WERI-Rb-1 (cell line): ENCODE measurements at places on chromosomes 1 and 21.
A peak's percentile ranks its signal among the peaks of the same experiment; 100 is the strongest.

DNA sequence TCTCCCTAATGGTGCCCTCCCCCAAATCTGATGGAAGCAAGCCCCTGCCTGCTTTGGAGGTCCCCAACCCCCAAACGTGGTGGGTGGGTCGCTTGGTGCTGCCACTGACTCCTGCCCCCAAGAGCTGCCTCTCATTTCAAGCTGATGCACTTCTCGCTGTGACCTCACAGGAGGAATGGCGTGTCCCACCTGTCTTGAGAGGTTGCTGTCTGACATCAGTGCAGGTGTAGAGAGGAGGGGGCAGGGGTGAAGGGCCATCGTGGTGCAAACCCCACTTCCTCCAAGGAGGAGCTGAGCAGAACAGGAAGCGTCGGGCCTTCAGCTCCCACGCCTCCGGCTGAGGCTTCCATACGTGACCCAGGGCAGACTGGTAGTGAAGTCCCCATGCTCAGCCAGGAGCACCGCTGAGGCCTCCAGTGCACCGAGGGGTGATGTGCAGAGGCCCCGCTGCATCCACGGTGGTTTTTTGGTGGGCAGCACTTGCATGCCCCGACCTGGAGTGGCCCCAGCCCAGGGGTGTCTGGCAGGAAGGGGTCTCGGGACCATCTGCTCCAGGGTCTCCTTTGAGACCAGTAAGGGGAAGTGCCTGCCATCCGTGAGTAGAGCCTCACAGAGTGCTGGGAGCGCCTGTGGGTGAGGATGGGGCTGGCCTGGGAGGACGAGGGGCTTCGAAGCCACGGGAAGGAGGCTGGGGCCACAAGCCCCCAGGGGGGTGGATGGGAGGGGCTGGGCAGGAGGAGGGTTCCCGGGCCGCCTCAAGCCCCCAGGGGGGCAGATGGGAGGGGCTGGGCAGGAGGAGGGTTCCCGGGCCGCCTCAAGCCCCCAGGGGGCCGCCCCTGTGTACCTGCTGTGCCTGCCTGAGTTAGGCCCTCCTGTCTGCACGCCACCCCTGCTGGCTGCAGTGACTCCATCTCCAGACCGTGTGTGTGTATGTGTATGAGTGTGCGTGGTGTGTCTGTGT lies 39.8 kb downstream of the WDR4 start:
- DNase-seq = peak; percentile 6

GRCh38 chr1:26102119-26102518 lies 9.5 kb upstream of the PDIK1L start:
- DNase-seq = no peak

- DNase-seq = peak; percentile 51
These were observed 70.3 kb upstream of the ACTL8 start for GRCh38 chr1:17684810-17685209.

- no peak for DNase-seq
These were observed 36.5 kb upstream of the ADAMTS1 start for GRCh38 chr21:26881504-26882228.

- peak; percentile 82 for DNase-seq
These were observed 52.4 kb upstream of the GPR157 start for GRCh38 chr1:9181176-9181906.

GRCh38 chr1:207316622-207317391 lies 4.7 kb upstream of the CD55 start:
- DNase-seq = no peak

DNA sequence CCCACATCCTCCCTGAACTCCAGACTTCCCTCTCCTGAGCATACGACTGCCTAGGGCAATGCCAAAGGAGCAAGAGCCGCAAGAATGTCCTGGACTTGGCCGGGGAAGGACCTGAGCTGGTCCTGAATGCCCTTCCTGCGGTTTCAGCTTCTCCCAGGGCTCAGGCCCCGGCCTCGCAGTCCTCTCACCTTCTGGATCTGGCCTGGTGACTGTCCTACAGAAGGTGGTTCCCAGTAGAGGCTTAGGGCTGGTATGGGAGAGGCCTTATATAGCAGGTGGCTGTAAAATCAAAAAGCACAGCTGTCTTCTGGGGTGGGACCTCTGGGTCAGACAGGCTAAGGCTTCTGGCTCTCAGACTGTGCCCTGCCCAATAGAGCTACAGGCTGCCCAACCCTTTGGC lies at the start of gene LYPD8:
LYPD8 (minus strand) TSS at position 243 of the 400 bp plus-strand sequence. CDS start 4,678 bp downstream, outside the sequence.
- DNase-seq = no peak

- no peak for DNase-seq
These were observed 27.8 kb upstream of the LRRC3 start for GRCh38 chr21:44427241-44428120.

DNA sequence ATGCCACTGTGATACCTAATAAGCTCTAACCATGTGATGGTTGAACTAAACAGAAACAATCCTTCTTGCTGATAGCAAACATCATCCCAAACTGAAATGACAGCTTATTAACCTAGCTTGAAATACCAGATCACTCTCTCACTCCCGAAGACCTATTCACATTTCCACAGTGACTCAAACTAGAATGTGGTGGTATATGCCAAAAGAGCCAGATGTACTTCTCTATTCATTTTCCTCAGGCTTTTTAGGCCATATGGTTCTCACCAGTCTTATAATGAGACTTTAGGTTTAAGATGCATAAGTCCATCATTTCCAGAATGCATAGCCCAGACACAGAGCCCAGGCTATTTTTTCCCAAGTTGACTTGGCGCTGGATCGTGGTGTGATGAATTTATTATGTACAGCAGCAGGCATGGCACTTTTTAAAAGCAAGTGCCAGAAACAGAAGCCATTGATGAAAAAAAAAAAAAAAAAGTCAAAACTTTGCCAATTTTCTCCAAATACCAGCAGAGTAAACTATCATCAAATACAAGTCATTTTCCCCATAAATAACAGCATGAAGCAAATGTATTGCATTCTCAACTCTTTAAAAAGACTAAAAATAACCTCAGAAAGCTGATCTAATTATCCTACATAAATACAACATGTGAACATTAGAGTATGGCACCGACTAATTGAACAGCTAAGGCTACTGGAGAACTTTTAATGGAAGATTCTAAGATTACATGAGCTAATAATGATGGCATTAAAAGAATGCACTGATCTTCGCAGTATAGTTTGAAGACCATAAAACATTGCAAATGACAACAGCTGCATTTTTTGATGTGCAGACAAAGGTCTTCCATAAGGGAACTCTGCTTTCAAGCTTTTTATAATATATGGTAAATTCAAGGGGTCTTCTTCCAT lies 365.4 kb downstream of the LRRIQ3 start:
- no peak for DNase-seq

DNA sequence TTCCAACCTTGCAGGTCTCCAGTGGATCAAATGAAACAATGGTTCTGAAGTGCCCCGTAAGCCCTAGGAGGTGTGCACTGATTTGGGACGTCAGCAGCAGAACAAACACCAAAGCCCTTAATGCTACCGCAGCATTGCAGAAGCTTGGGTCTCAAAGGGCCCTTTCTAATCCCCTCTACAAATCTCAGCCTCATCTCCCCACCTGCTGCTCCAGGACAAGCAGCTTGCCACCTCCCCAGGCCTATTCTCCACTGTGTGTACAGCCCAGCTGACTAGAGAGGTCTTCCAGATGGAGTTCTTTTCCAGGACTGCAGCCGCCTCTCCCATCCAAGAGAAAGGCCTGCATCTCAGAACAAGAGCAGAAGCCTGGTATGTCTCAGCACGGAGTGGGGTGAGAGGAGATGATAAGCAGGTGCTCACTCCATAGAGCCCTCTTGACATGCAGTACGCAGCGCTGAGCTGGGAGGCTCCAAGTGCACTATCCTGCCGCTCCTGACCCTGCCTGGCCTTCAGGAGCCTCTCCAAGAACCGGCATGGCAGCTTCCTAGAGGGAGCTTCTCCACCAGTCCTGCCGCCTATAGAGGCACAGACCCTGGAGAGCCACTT lies 46.3 kb downstream of the MRPL37 start:
- DNase-seq = peak; percentile 90

- DNase-seq = no peak
These were observed 597.6 kb downstream of the LMO4 start for GRCh38 chr1:87926131-87926830.

DNA sequence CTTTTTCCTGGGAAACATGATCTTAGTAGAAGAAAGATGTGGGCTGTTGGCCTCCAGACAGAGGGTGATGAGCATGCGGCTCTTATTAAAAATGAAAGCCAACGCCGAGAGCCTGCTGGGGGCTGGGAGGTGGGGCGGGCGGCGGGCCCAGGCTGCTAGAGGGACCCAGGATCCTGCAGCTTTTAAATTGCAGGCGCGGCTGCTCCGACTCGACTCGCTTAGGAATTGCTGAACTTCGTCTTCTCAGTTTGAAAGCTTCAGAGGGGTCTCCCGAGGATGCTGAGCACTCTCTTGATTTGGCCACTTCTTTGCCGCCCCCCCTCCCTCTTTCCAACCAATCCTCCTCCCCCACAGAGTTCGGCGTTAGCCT lies 1.2 kb downstream of the AGPAT3 start:
- no peak for DNase-seq

GRCh38 chr1:91499904-91500755 lies 521 bp upstream of the CDC7 start:
- DNase-seq = no peak

DNA sequence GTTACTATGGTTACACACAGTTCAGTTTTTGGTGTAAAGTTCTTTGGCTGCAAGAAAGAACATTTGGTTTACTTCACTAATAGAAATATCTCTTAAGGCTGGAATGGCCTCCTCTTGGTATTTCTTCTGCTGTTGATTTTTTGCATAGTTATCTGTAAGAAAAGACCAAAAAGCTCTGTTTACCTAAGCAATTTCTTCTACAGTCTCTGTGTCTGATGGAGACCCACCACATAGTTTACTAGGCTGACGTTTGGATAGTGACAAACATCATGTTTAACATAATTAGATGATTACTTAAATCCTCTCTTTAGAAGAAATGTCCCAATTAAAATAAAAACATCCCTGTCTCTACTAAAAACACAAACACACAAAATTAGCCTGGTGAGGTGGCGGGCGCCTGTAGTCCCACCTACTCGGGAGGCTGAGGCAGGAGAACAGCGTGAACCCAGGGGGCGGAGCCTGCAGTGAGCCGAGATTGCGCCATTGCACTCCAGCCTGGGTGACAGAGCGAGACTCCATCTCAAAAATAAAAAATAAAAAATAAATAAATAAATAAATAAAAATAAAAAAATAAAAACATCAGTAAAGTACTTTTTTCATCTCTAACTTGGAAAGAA lies 7.2 kb downstream of the PIGP start:
- DNase-seq = no peak

GRCh38 chr1:96465441-96465840 lies 256.1 kb upstream of the PTBP2 start:
- DNase-seq = no peak

- no peak for DNase-seq
These were observed 119.0 kb upstream of the NFIA start for GRCh38 chr1:60963167-60963940.

DNA sequence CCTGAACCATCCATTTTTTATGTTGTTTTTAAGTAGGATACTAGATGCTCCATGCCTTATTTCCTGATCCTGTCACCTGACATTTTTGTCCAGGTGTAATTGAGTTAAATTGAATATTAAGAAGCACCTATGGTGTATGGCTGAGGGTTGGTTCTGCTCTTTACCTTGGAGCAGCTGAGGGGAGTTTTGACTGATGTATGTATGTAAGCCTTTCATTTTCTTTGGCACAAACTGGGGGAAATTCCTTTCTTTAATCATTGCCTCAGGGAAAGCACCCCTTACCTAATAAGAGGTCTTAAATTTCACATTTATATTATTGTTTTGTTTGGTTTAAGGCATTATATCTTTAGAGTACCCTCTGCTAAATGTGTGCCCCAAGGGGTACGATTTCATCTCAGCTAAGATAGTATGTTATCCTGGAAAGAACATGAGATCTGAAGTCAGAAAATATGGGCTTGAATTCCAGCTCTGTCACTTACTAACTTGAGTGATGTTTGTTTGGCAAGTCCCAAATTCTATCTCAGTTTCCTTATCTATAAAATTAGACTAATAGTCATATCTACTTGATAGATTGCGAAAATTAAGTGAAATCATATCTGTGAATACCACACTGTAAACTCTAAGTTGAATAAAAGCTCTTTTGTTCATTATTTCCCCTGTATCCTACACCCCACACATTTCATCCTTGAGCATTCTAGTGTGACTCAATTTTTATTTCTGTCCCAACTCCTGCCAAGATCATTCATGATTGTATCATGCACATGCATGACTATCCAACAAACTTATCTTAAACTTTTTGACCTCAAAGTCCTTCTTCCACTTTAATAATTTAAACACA lies 57.7 kb upstream of the NUF2 start:
- DNase-seq = no peak

DNA sequence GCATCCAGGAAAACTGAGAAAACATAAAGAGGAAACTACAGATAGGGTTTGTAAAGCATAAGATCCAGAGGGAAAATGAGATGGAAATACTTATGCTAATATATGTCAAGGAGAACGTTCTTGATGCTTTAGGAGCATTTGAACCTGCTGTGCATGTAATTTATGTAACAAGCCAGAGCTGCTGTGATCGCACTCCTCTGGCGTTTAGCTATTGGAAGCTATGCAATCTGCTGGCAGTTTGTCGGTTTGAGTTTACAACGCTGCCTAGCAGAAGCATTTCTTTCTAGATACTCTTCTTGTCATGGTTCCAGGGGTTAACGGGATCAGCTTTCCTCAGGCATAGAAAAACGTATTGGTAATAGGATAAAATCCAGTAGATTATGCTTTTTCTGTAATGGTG lies 182.7 kb downstream of the KCNH1 start:
- no peak for DNase-seq

GRCh38 chr1:153976819-153977249 lies 640 bp downstream of the JTB start:
- DNase-seq = no peak

GRCh38 chr1:201760516-201760915 lies 68.4 kb upstream of the IPO9 start:
- no peak for DNase-seq

DNA sequence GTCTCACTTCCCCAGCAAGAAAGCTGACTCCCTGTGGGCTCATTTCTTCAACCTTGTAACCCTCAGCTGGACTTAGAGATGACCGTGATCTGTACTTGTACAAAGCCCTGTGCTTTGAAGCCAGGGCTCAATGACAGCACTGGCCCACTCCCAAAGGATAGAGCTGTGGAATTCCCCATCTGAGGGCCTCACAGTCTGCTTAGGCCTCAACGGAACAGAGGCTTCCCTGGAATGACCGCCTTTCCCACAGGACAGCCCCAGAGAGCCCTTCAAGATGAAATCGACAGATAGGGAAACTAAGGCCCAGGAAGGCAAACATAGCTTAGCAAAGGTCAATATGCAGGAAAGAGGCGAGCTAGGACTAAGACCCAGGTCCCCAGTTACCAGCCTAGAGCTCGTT lies 11.5 kb downstream of the SLC9A1 start:
- no peak for DNase-seq

- no peak for DNase-seq
These were observed 15.1 kb upstream of the PADI3 start for GRCh38 chr1:17233675-17234320.

GRCh38 chr1:15945011-15945831 lies 30.7 kb downstream of the ZBTB17 start:
- no peak for DNase-seq
